Activated T-cell treated with anti-CD3 and anti-CD28 coated beads, Interleukin-2, amount 50 U/mL, for 4 hours (primary cell): ENCODE measurements at places on chromosomes 11 and 22. TPM values are rescaled to one million over a fixed set of nuclear protein-coding genes. Genes with fewer than 3 reads are reported as not detected.

DNA sequence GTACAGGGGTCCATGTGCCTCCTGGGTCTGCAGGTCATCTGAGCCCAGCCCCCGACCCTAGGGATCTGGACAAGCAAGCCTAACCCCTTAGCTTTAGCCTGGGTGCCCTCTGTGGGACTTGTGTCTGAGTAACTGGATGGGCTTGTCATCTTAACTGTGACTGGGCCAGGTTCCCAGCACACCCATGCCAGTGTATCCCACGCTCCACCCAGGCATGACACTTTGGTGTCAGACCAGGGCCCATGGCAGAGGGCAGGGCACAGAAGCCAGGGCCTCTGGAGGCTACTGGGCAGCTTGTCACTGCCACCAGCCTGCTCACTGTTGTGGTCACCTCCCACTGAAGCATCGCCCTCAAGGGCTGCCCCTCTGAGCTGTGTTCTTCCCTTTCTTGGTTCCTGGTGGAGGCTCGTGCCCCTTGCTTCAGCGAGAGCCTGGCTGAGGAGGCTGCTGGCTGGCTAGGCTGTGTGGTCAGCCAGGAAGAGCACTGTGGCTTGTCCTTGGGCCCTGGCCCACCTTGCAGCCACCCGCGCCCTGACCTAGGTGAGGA lies 80.8 kb downstream of the ST3GAL4 start:
- DNase-seq = no peak

DNA sequence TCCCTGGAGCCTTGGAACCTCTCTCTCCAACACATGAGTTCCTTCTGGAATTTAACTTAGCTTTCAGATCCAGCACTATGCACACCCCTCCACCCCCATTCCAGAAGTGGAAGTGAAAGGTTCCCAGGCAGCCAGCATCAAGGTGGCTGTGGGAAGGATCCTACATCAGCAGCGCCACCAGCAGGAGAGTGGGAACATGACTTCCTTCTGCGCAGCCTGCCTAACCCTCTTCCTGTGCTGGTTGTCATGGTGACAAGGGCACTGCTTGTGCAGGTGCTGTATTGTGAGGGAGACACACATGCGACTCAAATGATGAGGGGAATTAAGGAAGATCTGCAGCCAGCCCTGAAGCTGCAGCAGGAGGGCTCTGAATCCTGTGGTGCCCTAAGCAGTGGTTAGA lies 904.5 kb upstream of the API5 start:
- DNase-seq = no peak

- no peak for DNase-seq
These were observed 526.0 kb downstream of the ETS1 start for GRCh38 chr11:128061281-128061871.

- DNase-seq = no peak
These were observed 20.6 kb upstream of the DDI1 start for GRCh38 chr11:104015649-104016415.

- no peak for DNase-seq
These were observed 5.2 kb upstream of the NXPE1 start for GRCh38 chr11:114564831-114565230.

- no peak for DNase-seq
These were observed 1.3 kb upstream of the INSC start for GRCh38 chr11:15113381-15113780.

Gene GRIK4
- total RNA-seq = 0.30 TPM

Gene MPZL3
- 72.0 TPM for total RNA-seq

Gene INS
- not detected for total RNA-seq
